Inflammatory macrophage (primary cell): ENCODE measurements at places on chromosomes 1 and 21.
A peak's percentile ranks its signal among the peaks of the same experiment; 100 is the strongest.

- DNase-seq: no peak
Measured at GRCh38 chr1:227572752-227573151, 9.4 kb downstream of the ZNF678 start.

- DNase-seq: peak; percentile 68
Measured at GRCh38 chr1:180163041-180163440, 8.4 kb downstream of the QSOX1 start.

DNA sequence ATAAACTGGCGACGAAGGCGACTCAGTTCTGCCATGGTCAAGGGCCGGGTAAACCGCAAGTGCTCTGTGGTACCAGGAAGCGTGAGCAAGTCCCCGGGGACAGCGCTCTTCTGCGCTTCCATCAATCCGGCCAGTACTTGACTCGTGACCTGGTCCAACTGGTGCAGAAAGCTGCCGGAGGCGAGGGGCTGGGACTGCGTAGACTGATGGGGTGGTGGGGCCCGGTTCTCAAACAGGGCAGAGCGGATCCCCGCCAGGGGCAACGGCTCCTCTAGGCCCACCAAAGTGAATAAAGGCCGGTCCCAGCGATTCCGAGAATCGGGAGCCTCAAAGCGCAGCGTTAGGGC is 852 bp downstream of the KTI12 start:
- peak; percentile 24 for DNase-seq

GRCh38 chr1:65170511-65171142 is 22.6 kb downstream of the AK4 start:
- peak; percentile 47 for DNase-seq

DNA sequence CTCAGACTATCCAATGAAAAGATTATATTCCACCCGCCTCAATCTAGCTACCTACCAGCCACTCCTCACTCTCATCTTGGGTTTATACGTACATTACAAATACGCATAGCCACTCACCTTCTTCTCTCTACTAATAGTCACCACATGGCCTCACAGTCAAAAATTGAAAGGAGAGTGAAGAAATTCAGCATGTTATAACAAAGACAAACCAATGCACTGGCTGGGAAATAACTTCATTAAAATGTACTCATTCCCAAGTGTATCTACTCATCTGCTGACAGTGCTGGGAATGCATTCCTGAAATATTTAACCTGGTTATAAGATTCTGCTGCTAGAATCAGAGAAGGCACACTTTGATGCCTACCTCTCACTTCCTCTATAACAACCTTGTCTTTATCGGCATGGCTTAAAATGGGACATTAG is 6.5 kb downstream of the ZNF644 start:
- no peak for DNase-seq

DNA sequence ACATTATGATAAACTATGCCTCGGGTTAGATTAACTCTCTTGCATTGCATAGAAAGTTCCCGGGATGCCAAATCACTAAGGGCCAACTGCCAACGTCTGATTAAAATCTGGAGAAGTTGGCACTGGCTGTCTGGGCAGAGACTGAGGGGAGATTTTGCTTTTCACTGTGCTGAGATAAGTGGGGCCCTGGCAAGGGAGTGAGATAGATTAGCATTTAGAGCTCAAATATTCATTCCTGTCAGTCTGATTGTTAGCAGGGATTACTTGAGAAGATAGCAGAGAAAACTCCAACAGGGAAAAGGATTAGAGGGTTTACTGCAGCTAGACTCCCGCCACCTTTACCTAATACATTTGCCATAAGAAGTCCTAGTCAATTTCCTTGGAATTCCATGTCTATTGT is 714.1 kb upstream of the CHRM3 start:
- DNase-seq: no peak

DNA sequence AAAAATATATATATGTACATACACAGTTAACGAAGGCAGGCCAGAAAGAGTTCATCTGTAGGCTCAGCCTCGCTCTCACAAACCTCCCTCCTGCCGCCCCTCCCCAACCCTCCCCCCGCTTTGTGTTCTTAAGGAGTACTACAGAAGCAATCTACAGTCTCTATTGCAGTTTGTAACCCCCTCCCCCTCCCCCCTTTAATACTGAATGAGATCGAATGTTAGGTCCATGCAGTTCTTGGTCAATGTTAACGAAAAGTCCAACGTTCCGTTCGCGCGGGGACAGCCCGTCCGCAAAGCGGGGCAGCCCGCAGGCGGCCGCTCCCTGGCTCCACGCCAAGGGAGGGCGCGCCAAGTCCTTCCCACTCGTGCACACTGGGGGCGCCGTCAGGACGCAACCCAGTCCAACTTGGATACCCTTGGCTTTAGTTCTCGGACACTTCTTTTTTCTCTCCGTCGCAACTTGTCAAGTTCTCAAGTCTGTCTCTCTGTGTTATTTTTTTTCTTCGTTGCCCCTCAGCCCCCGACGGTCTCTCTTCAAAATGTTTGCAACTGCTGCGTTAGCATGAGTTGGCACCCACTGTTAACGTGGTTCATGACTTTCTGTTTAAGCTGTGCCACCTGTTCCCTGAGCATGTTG is 2.2 kb downstream of the JUN start:
- DNase-seq: peak; percentile 52

- DNase-seq: no peak
Measured at GRCh38 chr21:25961042-25961441, 209.5 kb downstream of the APP start.

GRCh38 chr1:34864759-34865158 is 5.2 kb upstream of the SMIM12 start:
- no peak for DNase-seq

- no peak for DNase-seq
Measured at GRCh38 chr1:184810735-184811343, 56.2 kb upstream of the EDEM3 start.

GRCh38 chr1:1132042-1132950 is 16.4 kb upstream of the C1orf159 start:
- no peak for DNase-seq

DNA sequence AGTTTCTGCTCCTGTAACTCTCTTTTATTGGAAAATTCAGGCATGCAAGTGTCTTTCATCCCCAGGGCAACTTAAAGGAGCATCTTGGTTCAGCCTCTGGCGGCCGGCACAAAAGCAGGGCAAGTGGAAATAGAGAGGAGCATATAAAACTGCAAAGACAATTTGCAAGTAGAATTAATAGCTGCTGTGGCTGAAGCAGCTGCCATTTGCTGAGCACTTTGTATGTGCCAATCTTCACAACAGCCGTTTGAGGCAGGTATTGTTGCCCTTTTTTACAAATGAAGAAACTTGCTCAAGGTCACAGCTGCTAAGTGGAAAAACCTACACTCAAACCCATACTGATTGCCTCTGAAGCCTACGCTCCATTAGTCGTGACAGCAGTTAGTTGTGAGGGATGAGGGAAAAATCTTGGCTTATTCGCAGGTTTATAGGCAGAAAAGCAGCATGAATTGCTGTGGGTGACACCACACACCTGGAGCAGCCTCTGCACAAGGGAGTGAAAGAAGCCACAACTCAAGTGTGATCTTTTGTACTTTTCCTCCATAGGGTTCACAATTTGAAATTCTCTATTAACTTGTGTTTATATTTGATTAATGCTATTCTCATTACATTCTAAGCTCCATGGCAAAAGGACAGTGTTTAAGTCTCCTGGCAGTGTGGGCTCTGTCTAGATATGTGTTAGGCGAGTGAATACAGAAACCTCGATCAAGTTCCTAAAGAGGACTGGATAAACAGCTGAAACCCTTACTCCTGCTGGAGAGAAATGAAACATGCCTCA is 99.0 kb upstream of the BEND5 start:
- no peak for DNase-seq

- no peak for DNase-seq
Measured at GRCh38 chr1:215043401-215043800, 39.1 kb upstream of the KCNK2 start.

DNA sequence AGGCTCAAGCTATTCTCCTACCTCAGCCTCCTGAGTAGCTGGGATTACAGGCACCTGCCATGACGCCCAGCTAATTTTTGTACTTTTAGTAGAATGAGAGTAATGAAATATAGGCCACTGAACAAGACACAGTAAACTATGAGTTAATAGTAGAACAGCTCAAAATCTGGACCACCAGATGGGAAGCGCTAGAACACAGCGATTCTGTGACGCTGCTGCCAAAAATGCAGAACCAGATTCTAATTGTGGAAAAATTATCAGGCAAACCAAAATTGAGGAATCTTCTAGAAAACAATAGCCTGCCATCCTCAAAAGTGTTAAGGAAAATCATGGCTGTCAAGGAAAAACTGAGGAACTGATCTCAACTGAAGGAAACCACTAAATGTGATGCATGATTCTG is 111.4 kb upstream of the TIAM1 start:
- DNase-seq: no peak

GRCh38 chr1:76038287-76039004 is 36.1 kb upstream of the ST6GALNAC3 start:
- no peak for DNase-seq

GRCh38 chr1:230772457-230773395 is 25.5 kb downstream of the CAPN9 start:
- peak; percentile 19 for DNase-seq

DNA sequence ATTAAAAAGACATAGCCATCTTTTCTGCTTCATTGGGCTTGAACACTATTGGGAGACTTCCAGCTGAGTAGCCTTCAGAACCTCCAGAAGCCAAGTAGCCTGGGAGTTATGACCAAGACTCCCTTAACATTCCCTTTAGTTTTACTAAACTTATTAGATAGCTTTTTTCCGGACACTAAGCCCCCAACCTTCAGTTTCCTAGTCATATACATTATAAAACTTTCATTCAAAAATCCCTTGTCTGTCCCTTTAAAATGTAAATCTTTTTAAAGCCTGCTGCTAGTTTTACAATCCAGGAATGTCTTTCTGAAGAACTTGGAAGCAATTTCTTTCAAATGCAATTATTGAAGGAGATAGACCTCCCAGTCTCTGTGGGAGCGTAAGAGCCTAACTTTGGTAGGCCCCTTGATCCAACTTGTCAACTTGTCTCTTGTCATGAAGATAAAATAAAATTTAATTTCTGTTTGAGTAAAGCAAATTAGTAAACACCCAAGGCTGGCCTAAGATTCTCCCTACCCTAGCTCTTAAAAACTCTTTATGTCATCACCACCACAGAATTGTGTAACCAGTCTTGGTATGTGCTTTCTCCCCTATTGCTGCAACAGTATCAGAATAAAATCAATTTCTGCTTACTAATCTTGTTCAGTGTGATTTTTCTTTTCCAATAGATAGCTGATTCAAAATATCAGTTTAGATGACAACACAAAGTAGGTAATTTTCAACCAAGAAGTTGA is 796.2 kb downstream of the PLA2G4A start:
- DNase-seq: no peak

DNA sequence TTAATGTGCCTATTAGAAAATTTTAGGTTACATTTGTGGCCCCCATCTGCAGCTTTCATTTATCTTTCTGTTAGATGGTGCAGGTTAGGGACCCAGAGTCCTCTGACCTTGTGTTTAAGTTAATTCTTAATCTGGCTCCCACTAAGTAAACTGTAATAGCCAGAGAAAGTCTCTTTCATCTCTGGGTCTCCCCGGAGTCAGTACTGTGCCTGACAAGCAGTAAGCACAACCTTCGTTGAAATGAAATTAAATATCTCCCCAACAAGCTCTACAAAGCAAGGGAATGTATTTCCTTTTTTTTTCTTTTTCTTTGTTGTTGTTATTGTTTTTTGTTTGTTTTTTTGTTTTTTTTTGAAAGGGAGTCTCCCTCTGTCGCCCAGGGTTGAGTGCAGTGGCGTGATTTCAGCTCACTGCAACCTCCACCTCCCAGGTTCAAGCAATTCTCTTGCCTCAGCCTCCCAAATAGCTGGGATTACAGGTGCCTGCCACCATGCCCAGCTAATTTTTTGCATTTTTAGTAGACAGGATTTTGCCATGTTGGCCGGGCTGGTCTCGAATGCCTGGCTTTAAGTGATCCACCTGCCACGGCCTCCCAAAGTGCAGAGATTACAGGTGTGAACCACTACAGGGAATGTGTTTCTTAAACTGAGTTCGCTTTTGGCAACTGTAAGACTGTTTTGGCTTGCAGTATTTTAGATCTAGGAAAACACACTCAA is 81.6 kb downstream of the HHIPL2 start:
- no peak for DNase-seq

DNA sequence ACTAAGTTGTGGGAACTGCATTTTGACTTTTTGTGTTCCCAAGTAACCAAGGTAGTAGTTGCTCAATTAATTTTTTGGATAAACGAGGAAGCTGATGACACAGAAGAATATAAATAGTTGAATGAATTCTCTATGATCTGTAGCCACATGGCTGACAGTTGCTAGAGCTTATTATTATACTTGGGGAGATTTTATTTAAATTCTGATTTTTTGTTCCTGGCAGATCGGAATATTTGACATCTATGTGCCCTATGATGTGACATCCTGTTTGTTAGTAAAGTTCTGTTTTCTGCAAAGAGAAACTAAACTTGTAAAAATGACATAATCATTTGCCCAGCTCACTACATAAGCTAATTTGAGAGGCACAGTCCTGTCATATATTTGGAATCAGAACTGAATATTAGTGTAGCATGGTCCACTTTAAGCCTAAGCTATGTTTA is 9.7 kb upstream of the LYST start:
- DNase-seq: peak; percentile 53

DNA sequence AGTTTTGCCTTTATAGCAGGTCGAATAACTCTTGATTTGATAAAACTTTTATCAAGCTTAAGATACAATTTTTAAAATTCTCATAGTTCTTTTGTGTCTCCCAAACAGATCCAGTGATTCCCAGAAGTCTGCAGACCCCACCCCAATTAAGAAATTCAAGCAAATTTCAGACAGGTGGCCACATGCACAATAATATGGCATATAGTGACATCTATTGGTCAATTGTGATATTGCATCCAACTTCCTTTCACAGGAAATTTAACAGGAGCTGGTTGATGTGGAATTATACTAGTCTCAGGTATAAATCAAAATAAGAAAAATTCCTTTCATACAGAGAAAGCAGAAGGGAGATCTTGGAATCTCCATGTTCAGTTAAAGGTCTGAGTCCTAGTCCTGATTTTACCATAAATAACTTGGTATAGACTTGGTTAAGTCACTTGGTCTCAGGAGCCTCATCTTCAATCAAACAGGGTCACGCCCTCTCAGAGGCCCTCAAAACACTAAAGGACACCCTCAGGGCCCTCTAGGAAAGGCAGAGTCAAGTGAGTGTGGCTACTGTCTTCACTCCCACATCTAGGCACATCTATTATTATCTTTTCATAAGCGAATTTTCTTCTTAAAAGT is 24.1 kb downstream of the PIGM start:
- DNase-seq: peak; percentile 11

DNA sequence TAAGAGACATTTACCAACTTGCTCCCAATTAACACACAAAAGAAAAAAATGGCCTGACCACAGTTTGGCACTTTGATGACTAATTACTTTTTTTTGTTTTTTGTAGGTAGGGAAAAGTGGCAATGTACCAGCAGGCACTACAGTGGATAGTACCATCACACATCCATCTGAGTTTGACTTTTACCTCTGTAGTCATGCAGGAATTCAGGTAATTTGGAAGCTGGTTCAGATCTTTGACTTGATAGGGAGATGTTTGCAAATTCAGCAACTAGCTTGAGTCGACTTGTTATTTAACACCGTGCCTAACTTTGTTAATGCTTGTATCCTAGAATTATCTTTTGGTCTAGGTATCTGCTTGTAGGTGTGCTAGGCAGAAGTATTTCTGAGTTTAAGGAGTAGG is 33.0 kb upstream of the AGO1 start:
- no peak for DNase-seq
